CD4-positive, alpha-beta T cell (primary cell): ENCODE measurements at places on chromosomes 6 and 20. TPM values are rescaled to one million over a fixed set of nuclear protein-coding genes. Genes with fewer than 3 reads are reported as not detected.

- DNase-seq, result no peak
These were observed 330.3 kb upstream of the PRDM1 start for GRCh38 chr6:105755885-105756284.

DNA sequence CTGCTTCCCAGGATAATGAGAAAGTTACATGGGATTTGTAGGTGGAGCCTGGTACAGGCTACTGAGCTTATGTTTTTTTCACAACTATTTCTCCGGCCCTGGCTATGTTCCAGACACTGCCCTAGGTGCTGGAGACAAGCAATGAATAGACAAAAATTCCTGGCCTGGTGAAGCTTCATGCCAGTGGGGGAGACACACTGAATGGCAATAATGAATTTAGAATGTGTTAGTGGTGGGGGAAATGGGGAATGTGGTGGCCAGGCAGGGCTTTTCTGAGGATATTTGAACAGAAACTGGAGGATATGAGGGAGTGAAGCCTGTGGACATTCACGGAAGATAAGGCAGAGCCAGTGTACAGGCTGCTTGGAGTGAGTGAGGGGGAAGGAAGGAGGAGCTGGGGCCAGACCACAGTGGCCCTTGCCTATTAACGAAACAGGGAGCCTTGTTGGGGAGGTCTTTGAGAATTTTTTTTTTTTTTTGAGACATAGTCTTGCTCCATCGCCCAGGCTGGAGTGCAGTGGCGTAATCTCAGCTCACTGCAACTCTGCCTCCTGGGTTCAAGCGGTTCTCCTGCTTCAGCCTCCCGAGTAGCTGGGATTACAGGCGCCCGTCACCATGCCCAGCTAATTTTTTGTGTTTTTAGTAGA, 6.6 kb downstream of the FOXS1 start:
- DNase-seq, result no peak

LPA gene
- total RNA-seq, result not detected

PRDM1 gene
- total RNA-seq, result 83.4 TPM
